ENCODE measurements at places on chromosomes 7 and 10.

- no peak for DNase-seq
Observed at GRCh38 chr10:60209874-60210570, 179.7 kb downstream of the ANK3 start.

- DNase-seq: no peak
Observed at GRCh38 chr10:95896071-95896850, 11.5 kb upstream of the CC2D2B start.

DNA sequence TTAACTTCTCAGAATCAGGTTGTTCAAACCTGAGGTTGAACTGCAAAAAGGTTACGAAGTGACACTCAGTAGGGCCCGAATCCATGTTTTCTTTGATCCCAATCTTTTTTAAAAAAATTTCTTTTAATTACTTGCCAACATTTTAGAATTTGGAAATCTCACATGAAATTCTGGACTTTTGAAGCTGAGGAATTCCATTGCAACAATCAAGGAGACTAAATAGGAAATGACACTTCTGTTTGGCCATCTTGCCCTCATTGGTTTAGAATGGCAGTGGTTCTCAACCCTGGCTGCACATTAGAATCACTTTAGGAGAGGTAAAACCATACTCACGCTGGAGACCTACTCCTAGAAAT is 471 bp upstream of the TOMM7 start:
- DNase-seq: no peak

DNA sequence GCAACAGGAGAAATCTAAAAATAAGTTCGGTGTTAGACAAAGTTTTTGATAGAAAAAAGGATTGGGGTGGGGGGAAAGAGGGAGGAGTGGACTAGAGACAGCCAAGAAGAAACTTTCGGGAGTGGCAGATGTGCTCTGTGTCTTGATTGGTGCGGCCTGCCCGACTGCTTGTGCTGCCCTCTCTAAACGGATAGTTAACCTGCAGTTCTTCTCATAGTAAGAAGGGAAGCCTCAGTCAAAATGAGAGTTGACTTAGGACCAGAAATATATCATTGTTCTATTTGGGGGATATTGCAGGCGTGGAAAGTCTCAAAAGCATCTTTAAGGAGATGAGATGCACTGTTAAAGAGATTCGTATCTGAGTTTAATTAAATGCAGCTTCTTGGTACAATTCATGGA is 39.3 kb downstream of the UBE3C start:
- DNase-seq: no peak

Data from dorsolateral prefrontal cortex (tissue), 122 donors.